ENCODE measurements at places on chromosomes 4 and X.

DNA sequence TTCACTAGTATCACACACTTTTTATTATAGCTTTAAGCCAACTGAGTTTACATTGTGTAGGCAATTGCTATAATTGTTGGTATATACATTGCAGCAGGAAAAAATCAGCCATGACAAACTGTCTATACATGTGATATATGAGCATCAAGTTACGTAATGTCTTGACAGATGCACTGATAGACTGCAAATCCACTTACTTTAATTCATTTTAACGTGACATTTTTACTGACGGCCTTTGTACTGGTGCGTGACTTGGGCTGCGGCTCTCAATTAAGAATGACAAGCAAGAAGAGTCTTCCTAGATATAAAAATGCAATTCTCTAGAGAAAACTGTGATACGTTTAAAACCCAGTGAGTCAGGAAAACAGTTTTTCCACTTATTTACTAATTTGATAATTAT is 143.8 kb downstream of the ACTRT1 start:
- DNase-seq, result no peak

GRCh38 chr4:2593003-2593402 is 56.6 kb downstream of the FAM193A start:
- no peak for DNase-seq

GRCh38 chrX:44039556-44039955 is 66.4 kb upstream of the NDP start:
- DNase-seq, result no peak

- DNase-seq, result no peak
These were observed 126.3 kb downstream of the PPARGC1A start for GRCh38 chr4:23763559-23763958.

GRCh38 chrX:41144873-41145272 is 59.6 kb downstream of the USP9X start:
- no peak for DNase-seq

DNA sequence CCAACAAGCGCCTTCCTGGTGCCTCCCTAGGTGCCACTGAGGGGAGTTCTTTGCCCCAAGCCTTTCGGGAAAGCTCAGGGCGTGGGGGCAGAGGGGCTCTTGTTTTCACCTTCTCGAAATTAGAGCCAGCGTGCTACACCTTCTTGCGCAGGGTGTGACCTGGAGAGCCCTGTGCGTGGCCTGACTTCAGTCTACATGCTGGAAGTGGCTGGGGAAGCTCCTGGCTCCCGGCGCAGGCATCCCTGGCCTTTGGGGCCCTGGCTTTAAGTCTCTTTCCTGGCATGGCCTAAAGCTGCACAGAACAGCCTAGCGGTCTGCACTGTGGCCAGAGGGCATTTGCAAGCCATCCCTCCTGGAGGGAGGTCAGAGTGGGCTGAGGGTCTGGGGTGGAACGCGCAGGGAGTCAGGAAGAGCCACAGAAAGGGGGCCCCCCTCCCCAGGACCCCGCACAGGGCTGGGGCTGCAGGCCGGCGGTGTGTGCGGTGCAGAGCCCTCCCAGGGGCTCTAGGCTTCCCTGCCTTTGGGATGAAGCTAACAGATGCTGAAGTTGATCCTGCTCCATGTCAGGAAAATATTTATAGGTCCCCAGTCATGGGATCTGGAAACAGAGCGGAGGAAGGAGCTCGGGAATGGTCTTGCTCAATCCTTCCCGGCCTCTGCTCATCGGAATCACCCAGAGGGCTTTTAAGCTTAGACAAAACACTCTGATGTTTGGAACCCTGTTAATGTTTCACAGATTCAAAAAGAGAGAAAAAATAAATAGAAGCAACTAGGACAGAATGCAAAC is 781 bp upstream of the SPON2 start:
- DNase-seq, result no peak

GRCh38 chr4:106854569-106855351 is 181.4 kb downstream of the DKK2 start:
- DNase-seq, result no peak

DNA sequence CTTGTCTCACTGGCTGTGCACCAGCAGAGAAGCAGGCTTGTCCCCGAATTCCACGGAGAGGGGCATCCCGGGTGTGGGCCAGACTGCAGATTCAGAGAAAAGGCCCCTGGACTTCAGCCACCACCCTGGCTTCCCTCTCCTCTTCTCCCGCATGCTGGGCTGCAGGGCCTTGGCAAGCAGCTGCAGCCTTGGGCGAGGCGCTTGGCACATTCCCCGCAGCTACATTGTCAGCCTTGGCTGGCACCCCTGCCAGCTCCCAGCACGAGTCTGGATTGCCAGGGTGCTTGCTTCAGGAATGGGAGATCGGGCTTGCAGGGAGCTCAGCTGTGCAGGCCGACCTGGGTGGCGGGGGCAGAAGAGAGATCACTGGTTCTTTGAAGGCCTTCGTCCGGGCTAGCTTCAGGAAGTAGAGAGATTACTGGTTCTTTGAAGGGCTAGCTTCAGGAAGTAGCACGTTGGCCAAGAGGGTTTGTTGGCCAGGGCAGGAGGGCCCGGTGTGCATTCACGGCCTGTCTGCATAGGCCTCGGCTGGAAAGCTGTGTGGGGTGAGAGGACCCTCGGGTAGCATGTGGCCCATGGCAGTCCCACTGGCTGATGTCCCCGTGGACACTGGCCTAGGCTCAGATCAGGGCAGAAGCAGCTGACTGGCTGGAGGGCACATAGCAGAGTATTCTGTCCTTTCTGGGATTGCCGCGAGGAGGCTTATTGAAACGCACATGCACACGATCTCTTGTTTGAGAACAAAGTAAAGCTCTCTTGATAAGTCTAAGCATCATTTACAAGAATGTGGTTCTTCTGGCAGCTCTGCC is 2.7 kb downstream of the ABCD1 start:
- peak; percentile 75 for DNase-seq

DNA sequence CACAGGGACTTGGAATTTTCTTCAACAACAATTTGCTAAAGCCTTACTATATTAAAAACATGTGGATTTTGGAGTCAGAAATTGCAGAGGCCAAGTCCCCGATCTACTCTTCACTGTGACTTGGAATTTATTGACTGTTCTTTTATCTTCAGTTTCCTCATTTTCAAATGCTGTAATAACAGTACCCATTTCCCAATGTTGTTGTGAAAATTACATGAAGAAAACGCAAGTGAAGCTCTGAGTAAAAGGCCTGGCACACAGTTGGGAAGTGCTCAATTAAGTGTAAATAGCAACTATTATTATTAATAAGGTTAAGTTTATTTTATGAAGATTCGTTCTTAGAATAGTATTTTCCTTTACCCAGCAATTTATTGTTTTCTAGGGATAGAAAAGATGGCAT is 15.7 kb downstream of the STBD1 start:
- DNase-seq, result no peak

DNA sequence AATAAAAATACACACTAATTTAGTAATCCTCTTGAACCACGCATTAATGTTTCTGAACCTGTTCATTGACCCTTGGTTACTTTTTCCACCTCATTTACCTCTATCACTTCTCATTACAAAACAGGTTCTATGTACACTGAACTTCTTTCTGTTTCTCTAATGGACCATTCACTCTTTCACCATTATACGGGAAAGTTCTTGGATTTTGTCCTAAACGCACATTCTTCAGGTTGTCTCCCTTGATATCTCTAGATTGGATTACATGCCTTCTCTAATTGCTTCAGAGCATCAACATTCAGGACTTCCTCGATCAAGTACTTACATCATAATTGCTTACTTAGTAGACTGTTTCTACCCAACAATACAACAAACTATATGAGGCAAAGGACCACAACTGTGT is 359.4 kb upstream of the FSTL5 start:
- DNase-seq, result no peak

DNA sequence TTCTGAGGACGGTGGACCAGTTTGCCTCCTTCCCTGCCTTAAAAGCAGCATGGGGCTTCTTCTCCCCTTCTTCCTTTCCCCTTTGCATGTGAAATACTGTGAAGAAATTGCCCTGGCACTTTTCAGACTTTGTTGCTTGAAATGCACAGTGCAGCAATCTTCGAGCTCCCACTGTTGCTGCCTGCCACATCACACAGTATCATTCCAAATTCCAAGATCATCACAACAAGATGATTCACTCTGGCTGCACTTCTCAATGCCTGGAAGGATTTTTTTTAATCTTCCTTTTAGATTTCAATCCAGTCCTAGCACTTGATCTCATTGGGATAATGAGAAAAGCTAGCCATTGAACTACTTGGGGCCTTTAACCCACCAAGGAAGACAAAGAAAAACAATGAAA is 255.3 kb downstream of the RAPGEF2 start:
- DNase-seq, result no peak

- DNase-seq, result no peak
These were observed 43.9 kb downstream of the C4orf50 start for GRCh38 chr4:5974321-5974720.

DNA sequence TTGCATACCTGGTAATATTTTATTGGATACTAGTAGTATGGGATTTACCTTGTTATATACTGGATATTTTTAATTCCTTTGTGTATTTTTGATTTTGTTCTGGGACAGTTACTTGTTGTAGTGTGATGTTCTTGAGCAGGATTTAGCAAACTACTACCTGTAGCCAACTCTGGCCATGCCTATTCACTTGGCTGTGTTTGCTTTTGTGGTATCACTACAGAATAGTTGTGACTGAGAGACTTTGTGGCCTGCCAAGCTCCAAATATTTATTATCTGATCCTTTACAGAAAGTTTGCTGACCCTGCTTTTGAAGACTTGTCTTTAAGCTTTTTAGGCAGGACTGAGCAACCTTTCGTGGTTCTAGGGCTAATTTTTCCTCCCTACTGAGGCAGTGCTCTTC is 17.8 kb downstream of the ZCCHC4 start:
- no peak for DNase-seq

GRCh38 chrX:39817754-39818470 is 279.8 kb downstream of the BCOR start:
- no peak for DNase-seq

- DNase-seq, result no peak
These were observed 15.9 kb downstream of the CCDC149 start for GRCh38 chr4:24896977-24897376.

Measured in pancreas (tissue), 10 donors.